ENCODE measurements at places on chromosomes 16 and 17.

GRCh38 chr16:22317001-22317530, 19.9 kb downstream of the POLR3E start:
- DNase-seq: no peak

- no peak for DNase-seq
These were observed 24.0 kb downstream of the SYCE1L start for GRCh38 chr16:77223184-77223583.

DNA sequence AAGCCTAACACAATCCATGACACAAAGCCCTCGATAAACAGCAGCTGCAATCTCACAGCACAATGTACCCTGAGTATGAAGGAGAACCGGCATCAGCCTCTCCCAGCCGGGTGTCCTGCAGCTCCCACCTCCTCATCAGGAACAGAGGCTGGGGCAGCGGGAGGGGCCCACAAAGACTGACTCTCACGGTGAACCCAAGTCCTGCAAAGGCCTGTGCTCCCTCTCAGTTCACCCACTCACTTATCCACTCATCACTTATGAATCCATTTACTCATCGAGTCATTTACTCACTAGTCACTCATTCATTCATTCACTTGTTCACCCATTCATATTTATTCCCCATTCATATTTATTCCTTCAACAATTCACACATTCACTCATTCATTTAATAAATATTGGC, 11.6 kb downstream of the ZNF423 start:
- DNase-seq: no peak

GRCh38 chr16:48076455-48077012, 79.3 kb downstream of the ABCC12 start:
- DNase-seq: no peak

GRCh38 chr16:58196898-58197313, 1.0 kb downstream of the CSNK2A2 start:
- DNase-seq: no peak

- no peak for DNase-seq
These were observed 230.0 kb downstream of the NTN1 start for GRCh38 chr17:9251273-9251672.

GRCh38 chr17:11251561-11252107, 10.6 kb downstream of the SHISA6 start:
- no peak for DNase-seq

Data from cerebellar nuclear complex (tissue), 1 donor.